ENCODE measurements at places on chromosomes 2 and 18.

DNA sequence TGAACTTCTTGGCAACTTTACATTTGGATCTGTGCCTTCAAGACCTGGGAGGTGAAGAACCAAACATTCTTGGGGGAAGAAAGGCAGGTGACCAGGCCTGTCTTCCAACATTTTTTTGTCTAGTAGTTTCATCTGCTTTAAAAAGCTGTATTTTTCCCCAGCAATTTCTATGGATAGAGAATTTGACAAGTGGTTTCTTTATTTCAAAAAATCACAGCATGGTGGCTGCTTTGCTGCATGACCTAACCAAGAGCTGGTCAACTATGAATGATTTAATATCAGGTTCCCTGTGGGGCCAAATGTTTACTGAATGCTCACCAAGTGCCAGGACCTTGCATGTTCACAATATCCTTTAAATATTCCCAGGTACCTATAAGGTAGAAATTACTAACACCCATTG lies 19.1 kb downstream of the LRP2 start:
- DNase-seq, result no peak

DNA sequence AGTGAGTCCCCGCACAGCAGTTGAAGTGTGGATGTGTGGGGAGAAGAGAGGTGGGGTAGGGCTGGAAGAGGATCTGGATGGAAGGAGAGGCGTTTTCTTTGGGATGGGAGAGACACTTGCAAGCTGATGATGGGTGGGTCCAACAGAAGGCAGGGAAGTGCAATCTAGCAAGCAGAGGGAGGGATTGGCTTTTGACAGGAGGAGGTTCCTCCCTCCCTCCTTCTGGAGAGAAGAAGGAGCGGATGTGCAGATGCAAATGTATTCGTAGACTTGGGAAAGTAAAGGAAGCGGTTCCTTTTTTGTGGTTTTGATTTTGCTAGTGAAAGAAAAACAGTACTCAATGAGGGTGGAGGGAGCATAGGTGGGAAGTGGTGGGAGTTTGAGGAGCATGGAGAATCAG lies 48.9 kb downstream of the LAMA3 start:
- no peak for DNase-seq

DNA sequence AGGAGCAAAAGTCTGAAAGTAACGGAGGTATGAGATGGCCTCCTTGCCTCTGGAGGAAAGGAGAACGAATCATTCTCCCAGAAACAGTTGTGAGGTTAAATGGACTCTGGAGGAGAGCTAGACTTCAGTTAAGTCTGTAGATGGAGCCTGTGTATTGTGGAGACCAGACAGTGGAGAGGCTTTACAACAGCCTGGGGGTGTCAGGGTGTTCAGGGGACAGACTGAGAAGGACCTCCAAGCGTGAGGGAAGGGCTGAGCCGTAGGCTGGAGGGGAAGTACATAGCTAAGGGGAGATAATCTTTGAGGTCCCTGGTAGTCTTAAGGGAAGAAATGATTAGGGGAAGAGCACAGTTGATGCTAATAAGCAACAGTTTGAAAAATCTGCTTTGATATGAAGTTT lies 76.6 kb downstream of the GALNT1 start:
- no peak for DNase-seq

DNA sequence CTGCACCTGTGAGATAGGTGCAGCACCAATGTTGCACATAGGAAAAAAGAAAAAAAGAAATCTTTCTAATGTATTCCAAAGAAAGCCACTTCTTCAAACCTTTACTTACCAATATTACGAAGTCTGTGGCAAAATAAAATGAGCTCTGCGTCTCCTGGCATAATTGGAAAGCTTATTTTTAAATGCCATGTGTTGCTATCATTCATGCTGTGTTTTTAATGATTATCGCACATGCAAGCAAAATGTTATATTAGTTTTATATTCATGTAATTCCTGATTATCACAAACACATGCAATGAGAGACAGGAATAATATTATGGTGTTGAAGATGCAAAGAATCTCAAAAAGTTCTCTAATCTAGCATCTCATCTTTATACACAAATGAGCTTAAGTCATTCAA lies 47.0 kb upstream of the PARD3B start:
- DNase-seq, result no peak

GRCh38 chr18:75293591-75293990 lies 83.0 kb downstream of the TSHZ1 start:
- no peak for DNase-seq

- DNase-seq, result no peak
These were observed 31.8 kb downstream of the KLF7 start for GRCh38 chr2:207133820-207134519.

DNA sequence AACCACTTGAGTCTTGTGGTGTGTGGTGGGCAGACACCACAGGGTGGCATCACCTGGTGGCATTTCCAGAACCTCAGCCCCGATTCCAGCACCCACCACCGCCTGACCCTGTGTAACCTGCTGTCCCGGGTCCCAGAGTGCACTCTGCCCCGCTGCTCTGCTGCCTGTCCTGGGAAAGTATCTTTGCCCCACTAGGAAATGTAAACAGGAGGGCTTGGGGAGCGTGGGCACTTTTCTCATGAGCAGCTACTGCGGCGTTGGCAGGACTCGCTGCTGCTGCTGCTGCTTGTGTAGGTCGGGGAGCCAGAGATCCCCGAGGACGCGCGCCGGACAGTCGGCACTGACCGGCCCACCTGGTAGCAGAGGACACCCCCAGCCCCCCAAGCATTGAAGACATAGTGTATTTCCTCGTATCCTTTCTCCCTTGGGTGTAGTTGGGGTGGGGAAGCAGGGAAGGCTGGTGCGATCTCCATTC lies 13.4 kb downstream of the DTYMK start:
- no peak for DNase-seq

GRCh38 chr2:88452980-88453582 lies 588 bp upstream of the FOXI3 start:
- no peak for DNase-seq

GRCh38 chr2:38598200-38598990 lies 4.3 kb downstream of the HNRNPLL start:
- DNase-seq, result no peak

- no peak for DNase-seq
These were observed 218.8 kb downstream of the CBLN2 start for GRCh38 chr18:72325307-72325706.
